ENCODE measurements at places on chromosomes 2 and 18. TPM values are rescaled to one million over a fixed set of nuclear protein-coding genes. Genes with fewer than 3 reads are reported as not detected.
A peak's percentile ranks its signal among the peaks of the same experiment; 100 is the strongest.

DNA sequence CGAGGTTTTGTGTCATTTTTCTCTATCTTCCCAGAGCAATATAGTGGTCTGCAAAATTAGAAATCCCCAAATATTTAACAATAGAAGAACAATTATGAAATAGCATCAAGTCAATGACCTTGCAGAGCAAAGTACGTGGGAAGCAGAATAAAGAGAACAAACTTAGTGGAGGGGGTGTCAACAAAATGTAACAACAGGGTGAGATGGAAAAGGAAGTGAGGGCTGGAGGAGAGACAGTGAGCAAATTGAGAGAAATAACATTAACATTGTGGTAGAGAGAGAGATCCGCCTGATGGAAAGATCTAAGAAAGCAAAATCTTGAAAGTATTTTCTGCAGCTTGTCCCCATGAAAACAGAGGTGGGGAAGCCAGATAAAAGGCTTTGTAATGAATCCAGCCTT is 23.4 kb downstream of the ARHGAP15 start:
- no peak for DNase-seq

DNA sequence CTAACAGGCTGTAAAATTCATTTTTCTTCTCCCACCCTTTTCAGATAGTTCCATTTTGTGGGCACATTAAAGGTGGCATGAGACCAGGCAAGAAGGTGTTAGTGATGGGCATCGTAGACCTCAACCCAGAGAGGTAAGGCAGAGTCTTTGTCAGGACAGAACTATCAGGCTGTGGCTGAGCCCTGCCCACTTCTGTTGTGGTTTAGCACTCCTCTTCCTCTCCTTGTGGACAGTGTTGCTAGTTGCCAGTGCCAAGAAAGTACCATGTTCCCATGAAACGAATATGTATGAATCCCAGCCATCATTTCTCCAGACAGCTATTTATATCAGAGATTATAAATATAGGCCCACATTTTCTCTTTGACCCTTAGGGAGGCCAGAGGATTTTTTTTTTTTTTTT is 1.6 kb downstream of the LGALSL start:
- no peak for DNase-seq

- no peak for DNase-seq
These were observed 454.7 kb upstream of the CWC22 start for GRCh38 chr2:180461761-180462160.

- no peak for DNase-seq
These were observed 2.4 kb downstream of the GLI2 start for GRCh38 chr2:120738117-120738516.

DNA sequence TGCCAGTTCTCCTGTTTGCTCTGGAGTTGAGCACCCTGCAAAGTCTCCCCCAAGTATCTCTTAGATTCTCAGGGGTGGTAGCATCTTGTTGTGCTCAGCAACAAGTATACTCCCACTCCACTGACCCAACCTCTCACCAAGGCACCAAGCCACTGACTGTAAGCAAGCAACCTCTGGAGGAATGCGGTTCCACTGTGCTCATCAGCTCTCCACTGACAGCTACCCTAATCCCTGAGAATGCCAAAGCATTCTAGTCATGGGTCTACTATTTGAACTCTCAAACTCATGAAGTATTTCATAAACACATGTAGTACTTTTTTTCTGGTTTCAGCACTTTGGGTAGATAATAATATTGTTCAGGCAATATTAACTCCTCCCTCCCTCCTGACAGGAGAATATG is 170.0 kb downstream of the EPHA4 start:
- no peak for DNase-seq

DNA sequence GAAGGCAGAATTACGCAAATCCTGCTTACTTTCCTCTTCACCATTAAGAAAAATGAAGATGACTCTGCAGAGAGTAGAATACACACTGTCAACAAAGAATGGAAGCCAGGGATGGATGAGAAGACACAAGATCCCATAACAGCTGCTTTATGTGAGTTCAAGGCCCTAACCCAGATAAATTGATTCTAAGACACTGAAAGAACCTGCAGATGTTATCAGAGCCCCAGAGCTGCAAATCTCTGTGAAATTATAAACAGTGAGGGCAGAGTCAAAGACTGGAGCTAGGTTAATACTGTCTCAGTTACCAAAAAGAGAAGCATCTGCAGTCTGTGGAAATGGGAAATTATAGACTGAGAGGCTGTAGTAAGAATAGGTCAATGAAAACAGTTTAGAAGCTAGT is 320.1 kb upstream of the PKDCC start:
- DNase-seq, result no peak

DNA sequence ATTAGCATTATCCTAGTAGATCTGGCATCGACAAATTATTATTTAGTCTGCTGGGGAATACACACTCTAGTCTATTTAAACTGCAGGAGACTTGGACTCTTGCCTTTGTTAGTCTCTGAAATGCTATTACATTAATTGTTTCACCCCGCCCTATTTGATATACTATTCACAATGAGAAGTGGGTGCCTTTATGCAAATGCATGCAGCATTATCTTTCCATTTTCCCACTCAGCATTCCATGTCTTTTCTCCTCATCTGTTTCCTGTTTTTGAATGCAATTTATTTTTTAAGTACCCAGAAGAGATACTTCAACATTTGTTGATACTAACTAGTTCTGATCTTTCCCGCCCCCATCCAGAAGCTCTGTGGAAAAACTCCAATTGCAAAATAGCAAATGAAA is 395.3 kb upstream of the NXPH2 start:
- no peak for DNase-seq

GRCh38 chr2:221104361-221104811 is 467.7 kb downstream of the EPHA4 start:
- no peak for DNase-seq

DNA sequence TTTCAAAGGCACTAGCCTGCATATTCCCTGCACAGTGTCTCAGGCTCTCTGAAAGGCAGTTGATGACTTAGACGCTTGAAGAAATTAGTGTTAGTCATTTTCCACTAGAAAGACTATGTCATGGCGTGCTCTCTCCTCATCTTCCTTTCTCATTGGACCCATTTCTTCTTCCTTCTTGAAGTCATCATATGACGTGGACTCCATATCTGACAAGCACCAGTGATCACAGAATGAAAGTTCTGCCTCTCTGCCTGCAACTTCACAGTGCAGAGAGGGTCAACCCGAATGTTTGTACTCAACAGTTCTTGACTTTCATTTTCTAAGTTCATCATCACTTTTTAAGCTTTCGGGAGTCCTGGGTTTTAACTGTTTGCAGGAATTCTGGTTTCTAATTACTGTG is 63.7 kb upstream of the CYRIA start:
- DNase-seq, result no peak

DNA sequence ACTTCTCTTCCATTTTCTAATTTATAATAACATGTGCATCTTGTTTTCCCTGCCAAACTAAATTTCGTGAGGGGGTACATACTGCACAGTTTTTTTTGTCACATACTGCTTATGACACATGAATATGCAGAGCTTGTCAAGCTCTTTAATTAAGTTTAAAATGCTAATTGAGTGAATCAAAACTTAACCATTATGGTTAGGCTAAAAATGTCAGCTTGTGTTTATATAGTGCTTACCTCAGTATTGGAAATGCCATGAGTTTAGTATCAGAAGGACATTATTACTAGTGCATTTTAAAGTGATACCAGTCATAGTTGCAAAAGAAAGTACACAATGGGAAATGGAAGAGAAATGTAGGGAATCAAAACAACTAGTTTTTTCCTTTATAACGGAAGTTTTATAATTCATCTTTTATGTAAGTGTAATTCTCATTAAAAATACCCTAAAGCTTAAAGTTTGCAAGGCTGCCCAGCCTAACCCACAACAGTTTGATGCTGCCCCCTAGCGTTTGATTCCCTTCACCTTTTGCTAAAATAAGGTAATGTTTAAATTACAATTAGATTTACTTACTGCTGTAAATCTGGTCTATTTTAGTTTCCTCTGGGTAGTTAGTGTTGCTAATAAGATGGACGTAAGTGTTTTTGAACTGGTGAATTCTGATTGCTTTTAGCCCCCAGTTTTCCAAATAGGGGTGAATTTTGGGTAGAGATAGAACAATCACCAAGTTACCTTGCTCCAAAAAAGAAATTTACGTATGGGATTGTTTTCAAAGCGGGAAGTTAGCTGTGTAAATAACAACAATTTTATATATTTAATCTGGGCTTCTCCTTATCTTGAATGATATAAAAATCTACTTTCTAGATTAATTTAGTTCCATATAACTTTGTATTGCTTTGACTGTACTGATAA is 3.2 kb downstream of the SLC39A10 start:
- DNase-seq, result peak; percentile 79

DNA sequence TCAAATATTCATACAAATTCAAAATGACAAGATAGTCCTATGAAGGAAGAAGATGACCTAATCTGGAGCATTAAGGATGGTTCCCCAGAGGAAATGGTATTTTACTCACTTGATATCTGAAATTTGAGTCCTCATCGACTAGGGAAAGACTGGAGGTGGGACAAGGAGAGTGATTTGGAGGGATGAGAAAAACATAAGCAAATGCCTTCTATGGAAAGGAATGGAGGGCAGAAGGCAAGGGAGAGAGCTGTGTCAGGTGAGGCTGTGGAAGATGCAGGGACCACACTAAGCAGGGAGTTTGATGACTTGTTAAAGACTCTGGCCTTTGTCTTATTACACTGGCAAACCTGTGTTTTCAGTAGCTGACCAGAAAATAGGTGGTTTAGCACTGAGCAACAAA is 38.4 kb downstream of the CALCRL start:
- no peak for DNase-seq

- peak; percentile 18 for DNase-seq
These were observed 110.5 kb upstream of the NCK2 start for GRCh38 chr2:105634198-105634597.

DNA sequence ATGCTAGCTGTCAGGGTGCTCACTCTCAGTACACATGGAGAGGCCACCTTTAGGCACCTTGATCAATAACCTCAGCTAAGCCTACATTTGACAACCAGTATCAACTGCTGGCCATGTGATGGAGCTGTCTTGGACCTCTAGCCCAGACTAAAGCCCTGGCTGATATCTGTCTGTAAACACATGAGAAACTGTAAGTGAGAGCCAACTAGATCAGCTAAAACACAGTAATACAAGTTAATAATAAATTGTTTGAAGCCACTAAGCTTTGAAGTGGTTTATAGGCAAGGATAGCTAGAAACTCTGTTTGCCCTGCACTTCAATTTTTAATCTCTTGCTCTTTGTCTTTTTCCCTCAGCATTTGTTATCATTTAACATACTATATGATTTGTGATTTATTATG is 407.1 kb downstream of the SPAG16 start:
- DNase-seq, result no peak

DNA sequence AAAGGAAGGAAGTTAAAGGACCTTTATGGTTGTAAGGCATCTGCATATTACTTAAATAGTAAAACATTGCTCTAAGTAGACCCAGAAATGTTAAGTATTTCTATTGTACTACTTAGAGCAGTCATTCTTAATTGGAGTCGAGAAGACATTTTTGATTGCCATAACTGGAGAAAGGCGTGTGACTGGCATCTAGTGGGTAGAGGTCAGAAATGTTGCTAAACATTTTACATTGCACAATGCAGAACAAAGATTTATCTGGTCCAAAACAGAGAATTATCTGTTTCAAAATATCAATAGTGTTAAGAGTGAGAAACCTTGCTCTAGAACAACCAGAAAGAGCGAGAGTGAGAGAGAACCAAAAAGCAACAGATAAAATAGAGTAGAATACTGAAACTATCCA is 23.3 kb upstream of the ROCK1 start:
- DNase-seq, result no peak

- DNase-seq, result no peak
These were observed 375.2 kb upstream of the SMIM21 start for GRCh38 chr18:75802681-75803080.

GRCh38 chr2:9163306-9164111 is 43.1 kb upstream of the ASAP2 start:
- DNase-seq, result no peak

- DNase-seq, result no peak
These were observed 69.6 kb downstream of the CABYR start for GRCh38 chr18:24208270-24209035.

- DNase-seq, result no peak
These were observed 10.2 kb downstream of the ANO7 start for GRCh38 chr2:241198381-241199279.

GRCh38 chr2:39179974-39180960 is 59.4 kb upstream of the SOS1 start:
- DNase-seq, result no peak

GRCh38 chr2:230218421-230218820 is 1.4 kb downstream of the SP110 start:
- no peak for DNase-seq

DNA sequence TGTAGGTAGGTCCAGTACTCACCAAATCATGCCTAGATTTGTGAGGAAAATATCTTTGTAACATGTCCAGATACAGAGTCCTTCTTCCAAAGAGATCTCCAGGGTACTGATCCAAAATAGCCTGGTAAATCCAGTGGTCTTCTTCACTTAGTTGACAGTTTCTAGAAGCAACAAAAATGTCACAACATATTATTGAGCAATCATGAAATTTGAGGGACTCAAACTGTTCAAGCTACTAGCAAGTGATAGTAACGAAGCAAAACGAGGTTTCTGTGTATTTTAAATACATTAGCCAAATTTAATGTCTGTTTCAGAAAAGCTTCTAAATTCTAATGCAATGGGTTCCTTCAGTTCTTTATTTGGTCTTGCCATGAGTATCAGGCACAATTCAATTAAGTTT is 142.8 kb downstream of the CCDC148 start:
- no peak for DNase-seq

GRCh38 chr2:129780316-129781270 is 198.9 kb upstream of the RAB6C start:
- no peak for DNase-seq

DNA sequence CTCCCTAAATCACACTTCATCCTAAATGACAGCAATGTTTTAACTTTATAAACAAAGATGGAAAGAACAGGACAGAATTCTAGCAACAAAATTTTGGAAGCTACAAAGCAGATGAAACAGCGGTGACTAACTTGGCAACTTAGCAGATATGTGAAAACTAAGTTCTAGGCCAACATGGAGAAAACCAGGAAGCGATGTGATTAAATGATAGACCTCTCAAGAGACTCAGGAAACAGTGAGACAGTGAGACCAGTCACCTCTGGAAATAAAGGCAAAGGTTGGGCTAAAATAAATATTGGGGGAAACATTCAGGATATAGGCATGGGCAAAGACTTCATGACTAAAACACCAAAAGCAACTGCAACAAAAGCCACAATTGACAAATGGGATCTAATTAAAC is 24.4 kb upstream of the ZBTB7C start:
- DNase-seq, result no peak

GRCh38 chr2:137992039-137992646 is 27.9 kb downstream of the HNMT start:
- no peak for DNase-seq

- DNase-seq, result no peak
These were observed 124.3 kb downstream of the TMEM18 start for GRCh38 chr2:552906-553305.

Gene PROC
- total RNA-seq, result not detected

Gene ITPRIPL1
- total RNA-seq, result 9.0 TPM

Gene FEZ2
- total RNA-seq, result 20.1 TPM

Gene STEAP3
- 31.6 TPM for total RNA-seq

Gene SERPINB5
- 1.4 TPM for total RNA-seq

Gene CTNNA2
- total RNA-seq, result 0.40 TPM

Gene DNAJC5G
- total RNA-seq, result not detected

Gene SPRED2
- total RNA-seq, result 42.6 TPM

Gene IL1F10
- total RNA-seq, result not detected

Gene RRM2
- total RNA-seq, result 253 TPM

Gene ADRA2B
- not detected for total RNA-seq

Gene IL36B
- not detected for total RNA-seq

Gene MEP1B
- total RNA-seq, result not detected

Gene TBR1
- not detected for total RNA-seq

Gene CCDC141
- 0.09 TPM for total RNA-seq

Gene TEX44
- not detected for total RNA-seq

Gene C2orf80
- total RNA-seq, result not detected

Gene ACADL
- total RNA-seq, result not detected

Gene MROH2A
- total RNA-seq, result not detected

Measured in K562 (cell line).